ENCODE measurements at places on chromosomes 7 and 10. TPM values are rescaled to one million over a fixed set of nuclear protein-coding genes. Genes with fewer than 3 reads are reported as not detected.
A peak's percentile ranks its signal among the peaks of the same experiment; 100 is the strongest.

The WDR37 gene
- 15.6 TPM for polyA plus RNA-seq

DNA sequence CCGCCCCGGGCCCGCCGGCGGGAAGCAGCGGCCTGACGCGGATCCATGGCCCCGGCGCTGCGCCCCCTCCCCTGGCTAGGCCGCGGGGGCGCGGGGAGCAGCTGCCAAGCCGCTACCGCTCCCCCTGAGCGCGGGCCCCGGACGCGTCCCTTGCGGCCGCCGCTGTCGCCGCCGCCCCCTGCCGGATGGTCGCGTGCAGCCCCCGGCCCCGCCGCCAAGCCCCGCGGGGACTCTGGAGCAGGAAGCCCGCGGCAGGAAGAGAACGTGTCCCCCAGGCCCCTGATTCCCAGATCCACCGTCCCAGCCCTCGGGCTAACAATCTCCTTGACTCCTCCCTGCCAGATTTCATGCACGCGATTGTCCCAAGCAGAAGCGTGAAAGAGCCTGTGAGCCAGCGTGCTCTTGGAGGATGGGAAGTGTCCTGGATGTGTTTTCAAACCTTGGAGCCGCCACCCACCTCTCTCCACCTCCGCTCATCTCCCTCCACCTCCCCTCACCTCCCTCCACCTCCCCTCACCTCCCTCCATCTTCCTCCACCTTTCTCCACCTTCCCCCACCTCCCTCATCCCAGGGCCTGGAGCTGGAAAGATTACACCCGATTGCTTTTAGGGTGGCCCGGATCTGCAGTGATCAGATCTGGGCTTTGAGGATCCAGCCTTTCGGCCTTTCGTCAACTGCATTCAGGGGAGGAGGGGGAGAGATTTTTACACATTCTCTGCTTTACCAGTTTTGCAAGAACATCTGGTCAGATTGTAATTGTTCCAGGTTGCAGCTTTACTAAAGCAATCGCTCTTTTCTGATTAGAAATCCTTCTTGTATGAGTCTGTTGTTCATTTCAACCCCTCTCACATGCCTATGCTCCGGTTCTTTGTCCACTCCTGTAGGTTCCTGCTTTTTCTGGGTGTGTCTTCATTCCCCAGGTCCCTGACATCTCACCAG, 570 bp upstream of the PRTFDC1 start:
- DNase-seq: no peak

The LRRC17 gene
- polyA plus RNA-seq: 0.12 TPM

DNA sequence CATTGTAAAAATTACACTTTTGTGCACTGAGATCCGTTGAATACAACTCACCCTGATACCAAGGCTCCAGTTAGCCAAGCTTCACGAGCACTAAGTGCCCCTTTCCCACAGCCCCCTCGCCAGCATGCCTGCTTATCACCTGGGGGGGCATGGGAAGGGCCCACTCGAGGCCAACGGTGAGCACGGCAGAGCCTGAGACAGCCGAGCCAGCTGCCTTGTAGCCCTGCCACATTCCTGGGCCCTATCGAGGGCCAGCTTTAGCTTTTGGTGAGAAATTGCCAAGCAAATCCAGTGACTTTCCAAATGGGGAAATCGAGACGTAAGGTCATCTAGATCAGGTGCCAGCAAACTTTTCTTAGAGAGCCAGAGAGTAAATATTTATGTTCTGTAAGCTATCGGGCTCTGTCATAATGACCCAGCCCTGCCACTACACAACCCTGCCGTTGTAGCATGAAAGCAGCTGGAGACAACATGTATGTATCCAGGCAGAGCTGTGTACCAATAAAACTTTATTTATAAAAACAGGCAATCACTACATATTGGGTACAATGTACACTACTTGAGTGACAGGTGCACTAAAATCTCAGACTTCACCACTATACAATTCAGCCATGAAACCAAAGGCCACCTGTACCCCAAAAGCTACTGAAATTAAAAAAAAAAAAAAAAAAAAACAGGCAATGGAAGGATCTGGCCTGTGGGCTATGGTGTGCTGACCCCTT, 83.6 kb downstream of the FAM53B start:
- DNase-seq: no peak

DNA sequence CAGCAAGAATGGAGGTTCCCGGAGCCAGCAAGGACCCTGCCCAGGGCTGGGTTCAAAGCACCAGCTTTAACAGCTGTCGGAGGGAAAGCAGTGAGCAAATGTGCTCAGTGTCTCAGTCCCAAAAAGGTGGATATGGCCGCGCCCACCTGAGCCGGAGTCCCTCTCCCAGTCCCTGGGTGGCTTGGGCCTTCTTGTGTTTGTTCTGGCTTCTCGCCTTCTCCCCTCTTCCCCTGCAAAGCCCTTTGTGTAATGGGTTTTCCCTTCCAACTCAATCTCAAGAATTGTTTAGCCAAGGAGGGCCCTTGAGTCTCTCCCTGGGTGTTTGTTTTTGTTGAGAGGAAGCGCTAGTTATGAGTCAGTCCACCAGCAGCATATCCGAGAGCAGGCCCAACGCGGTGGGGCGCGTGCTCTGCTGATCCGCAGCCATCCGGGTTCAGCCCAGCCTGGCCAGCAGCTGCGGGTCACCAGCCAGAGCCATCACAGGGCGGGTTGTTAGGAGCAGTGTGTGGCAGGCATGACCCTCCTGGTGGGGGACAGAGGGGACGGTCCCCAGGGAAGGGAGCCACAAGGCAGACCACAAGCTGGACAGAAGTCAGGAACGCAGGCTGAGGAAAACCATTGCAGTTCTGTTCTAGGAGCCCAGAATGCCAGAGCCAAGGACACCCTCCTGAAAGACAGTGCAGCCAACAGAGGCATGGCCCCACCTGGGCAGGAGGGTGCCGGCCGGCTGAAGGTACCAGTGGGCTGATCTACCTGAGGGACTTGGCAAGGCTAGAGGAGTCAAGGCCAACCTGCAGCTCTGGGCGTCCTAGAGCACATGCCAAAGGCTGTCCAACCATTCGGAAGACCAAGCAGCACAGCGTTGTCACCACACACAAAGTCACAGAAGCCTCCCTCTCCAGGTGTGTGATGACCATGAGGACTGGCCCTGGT, 21.3 kb downstream of the CALML3 start:
- DNase-seq: peak; percentile 48

DNA sequence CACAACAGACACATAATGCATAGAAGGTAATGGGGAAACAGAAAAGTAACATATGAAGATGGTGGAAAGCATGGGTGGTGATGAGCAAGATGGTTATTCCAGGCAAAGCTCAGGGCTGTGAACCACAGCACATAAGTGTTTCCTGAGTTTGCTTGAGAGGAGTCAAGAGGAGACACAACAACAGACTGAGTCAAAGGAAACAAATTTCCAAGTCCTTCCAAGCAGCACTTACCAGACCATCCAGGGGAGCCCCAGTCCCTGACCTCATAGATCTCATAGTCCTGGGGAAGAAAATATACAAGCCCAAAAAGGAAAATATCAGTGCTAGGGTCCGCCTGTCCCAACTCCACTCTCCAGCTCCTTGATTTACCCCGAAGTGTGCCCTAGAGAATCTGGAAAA, 216.6 kb upstream of the FZD1 start:
- DNase-seq: no peak

- no peak for DNase-seq
Measured at GRCh38 chr10:119254335-119254734, 47.0 kb downstream of the GRK5 start.

- DNase-seq: no peak
Measured at GRCh38 chr7:14016950-14017349, 27.5 kb upstream of the ETV1 start.

The GHRHR gene
- polyA plus RNA-seq: not detected

The TCERG1L gene
- polyA plus RNA-seq: not detected

The CPA2 gene
- 0.33 TPM for polyA plus RNA-seq

GRCh38 chr10:106528702-106529101, 635.8 kb downstream of the SORCS1 start:
- DNase-seq: no peak

Data from mammary epithelial cell (primary cell).